ENCODE measurements at places on chromosomes 7 and 10.

DNA sequence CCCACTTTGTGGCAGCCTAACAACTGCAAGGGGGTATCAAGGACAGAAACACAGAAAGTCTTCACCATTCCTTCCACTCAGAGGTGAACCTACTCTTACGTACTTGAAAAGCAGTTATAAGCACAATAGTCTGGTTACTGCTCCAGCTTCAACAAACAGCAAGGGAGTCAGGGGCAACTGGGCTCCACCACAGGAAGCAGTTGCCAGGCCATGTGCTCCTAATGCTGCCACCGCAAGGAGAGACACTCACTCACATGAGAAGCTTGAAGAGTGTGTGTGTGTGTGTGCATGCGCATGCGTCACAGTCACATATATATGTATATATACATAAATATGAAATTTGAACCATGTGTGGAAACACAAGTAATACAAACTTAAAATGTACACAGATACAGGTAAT lies 65.5 kb downstream of the GRB10 start:
- no peak for DNase-seq

- no peak for DNase-seq
Measured at GRCh38 chr7:48390388-48391327, 219.4 kb downstream of the ABCA13 start.

DNA sequence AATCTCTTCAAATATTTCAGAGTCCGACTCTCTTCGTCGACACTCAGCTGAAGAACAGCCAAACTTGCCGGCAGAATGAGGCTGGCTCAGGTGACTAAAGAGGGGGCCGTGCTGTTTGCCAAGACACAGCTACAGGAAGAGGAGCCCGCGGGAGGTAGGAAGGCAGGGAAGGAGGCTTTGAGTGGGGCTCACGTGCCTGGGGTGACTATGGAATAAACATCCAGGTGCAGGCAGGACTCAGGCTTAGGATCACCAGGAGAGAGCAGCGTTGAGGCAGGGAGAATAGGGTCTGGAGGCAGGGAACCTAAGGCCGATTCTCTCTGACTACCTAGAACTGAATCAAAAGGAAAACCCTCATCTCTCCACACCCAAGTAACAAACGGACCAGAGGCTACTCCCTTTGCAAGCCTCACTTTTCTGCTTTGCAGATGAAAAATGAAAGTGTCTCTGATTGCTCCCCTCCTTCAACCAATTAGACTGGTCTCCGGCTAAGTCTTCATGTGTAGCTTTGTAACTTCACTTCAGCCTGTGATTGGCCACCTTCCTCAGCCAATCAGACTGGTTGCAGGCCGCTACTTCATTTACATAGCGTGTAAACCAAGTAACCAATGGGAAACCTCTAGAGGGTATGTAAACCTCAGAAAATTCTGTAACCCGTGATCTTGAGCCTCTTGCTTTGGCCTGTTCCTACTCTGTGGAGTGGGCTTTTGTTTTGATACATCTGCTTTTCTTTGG lies 19.7 kb upstream of the BNIP3 start:
- DNase-seq = no peak

DNA sequence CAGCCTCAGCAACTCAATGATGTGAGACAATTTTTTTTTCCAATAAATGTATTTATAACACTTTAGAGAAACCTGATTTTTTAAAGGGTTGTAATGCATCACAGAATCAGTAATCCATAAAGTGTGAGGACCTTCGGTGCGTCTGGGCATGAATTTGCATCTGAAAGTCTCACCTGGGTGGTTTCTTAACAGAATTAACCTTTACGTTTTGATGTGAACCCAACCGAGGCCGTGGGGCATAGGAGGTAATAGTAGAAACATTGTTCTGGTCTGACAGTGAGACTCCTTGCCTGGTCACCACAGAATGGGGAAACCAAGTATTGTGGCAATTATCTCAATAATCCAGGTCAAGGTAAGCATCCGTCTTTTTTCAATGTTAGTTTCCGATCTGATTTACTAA lies 114.6 kb downstream of the PRKCQ start:
- no peak for DNase-seq

DNA sequence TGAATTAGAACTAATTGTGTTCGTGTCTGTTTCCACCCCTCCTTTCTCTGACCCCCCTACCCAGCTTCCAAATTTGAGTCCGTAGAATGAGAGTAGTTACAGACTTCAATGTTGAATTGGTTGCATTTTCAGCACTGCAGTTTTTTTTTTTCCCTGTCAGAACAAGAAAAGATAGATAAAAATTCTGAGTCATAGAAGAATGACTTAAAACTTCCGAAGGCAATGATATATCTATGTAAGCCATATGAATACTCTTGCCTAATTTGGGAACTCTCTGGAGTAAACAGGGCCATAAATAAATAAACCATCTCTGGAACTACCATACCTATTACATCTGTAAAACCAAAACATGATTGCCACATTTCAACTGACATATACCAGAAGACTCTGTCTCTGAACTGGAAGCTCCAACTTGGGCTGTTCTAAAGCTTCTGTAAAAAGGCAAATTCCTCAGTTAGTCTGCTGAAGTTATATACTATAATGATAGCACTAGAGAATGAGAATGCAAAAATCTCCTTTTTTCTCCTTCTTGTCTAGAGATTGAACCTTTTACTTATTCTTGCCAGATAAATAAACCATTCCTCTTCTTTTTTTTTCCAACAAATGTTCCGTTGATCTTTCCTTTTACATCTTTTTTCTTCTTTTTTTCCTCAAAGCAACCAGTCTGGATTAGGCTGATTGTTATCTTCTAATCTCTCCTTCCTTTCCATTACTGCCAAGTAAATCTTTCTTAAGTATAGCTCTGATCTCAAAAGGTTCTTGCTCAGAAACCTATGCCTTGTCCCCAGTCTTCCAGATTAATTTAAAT lies 23.5 kb downstream of the VCL start:
- DNase-seq = no peak

- no peak for DNase-seq
Measured at GRCh38 chr10:114103284-114103683, 59.6 kb downstream of the ADRB1 start.
